ENCODE measurements at places on chromosomes 2 and 18.

DNA sequence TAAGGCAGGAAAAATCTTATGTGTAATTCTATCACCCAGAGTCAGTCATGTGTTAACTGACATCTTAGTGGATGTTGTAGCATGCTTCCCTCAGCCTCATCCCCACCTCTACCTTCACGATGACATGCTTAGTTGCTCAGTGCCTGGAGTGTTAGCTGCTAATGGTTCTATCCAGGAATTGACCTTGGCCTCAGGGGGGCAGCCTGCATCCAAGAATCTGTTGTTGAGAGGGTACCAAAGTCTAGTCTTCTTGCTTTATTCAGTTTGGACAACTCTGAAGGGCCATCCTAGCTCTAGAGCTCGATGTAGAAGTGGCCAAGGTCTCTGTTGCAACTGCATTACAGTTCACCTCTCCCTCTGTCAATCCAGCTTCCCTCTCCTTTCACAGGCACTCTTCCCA is 61.2 kb downstream of the ACYP2 start:
- DNase-seq: peak; percentile 53

- no peak for DNase-seq
Measured at GRCh38 chr2:222745836-222746559, 74.5 kb downstream of the MOGAT1 start.

DNA sequence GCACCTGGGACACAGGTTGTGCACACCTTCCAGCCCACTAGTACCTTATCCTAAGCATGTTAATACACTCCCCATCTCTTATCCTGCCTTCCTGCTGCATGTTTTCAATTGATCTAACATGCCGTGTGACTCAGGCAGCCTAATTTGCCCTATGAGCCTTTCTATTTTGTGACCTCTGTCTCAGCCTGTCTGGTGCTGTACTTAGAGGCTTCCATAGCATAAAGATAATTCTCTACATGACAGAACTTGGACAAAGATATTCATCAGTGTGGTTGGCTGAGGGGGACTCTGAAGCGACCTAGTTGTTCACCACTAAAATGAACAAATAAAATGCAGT is 8.6 kb upstream of the TMEM37 start:
- DNase-seq: no peak

DNA sequence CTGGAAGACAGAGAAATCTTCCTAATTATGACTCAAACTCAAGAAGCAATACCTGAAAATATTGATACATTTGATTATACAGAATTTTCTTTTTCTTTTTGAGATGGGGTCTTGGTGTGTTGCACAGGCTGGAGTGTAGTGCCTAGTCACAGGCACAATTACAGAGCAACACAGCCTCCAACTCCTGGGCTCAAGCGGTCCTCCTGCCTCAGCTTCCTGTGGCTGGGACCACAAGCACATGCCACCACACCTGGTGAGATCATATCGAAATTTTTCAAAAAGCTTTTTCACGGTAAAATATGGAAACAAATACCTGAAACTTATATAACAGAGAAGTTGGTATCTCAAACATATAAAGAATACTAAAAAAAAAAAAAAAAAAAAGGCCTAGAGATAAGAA is 27.9 kb downstream of the TGFBRAP1 start:
- DNase-seq: no peak

- DNase-seq: no peak
Measured at GRCh38 chr2:102544182-102544581, 71.2 kb downstream of the SLC9A4 start.
